Progenitor cell of endocrine pancreas (in vitro differentiated cells): ENCODE measurements at places on chromosomes 11 and 22. TPM values are rescaled to one million over a fixed set of nuclear protein-coding genes. Genes with fewer than 3 reads are reported as not detected.
A peak's percentile ranks its signal among the peaks of the same experiment; 100 is the strongest.

DNA sequence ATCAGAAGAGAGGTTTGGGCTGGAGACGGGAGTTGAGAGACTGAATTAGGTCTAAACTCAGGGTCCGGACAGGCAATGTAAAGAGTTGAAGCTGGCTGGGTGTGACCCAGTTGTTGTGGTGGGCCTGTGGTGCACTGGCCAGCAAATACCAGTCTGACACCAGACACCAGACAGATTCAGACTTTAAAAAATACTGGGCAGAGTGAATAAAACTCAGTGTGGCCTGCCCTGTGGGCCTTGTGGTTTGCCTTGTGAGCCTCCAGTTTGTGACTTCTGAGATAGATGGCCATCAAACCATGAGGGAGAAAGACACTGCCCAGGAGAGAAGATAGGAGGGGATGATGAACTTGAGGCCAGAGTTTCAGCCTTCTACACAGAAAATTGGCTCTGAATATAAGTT lies 25.8 kb downstream of the RCN1 start:
- DNase-seq = no peak

- DNase-seq = no peak
These were observed 13.1 kb downstream of the MED19 start for GRCh38 chr11:57698843-57699365.

DNA sequence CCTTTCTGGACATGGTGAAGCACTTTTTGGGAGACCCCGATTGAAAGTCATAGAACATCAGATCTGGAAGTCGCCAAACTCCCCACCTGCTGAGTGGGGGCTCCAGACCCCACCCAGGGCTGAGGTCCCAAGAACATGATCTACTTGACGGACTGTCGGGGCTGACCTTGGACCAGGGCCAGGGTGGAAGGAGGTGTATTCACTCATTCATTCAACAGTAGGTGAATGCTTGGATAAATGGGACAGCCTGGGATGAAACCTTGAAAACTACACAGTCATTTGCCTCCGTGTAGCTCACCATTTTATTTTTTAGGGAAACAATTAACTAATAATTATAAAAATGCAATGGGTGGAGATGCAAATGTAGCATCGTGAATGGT lies 629.0 kb downstream of the BRD1 start:
- peak; percentile 4 for DNase-seq

GRCh38 chr11:7031471-7031871 lies 11.2 kb downstream of the NLRP14 start:
- DNase-seq = no peak

The TIMP3 gene
- total RNA-seq = 2.4 and 3.2 TPM in 2 replicates

- DNase-seq = no peak
These were observed 713.1 kb upstream of the ARHGAP42 start for GRCh38 chr11:99973993-99974392.

The CNIH2 gene
- total RNA-seq = 21.3 and 21.7 TPM in 2 replicates

DNA sequence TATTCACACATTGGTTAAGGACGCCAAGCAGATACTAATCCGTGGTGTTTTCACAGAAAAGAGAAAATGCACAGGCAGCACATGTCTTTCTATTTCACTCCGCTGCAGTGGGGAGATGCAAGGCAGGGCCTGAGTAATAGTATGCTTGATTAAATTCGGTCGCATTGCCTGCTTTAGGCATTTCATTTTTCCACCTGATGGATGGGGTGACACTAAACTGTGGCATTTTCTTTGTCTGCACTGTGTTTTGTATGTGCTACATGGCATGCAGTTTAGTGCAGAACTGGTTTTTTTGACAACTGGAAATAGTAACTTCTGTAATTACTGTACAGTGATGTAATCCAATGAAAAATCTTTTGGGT lies 94.9 kb downstream of the SLC17A6 start:
- no peak for DNase-seq

The RIC3 gene
- total RNA-seq = 23.1 and 23.4 TPM in 2 replicates

GRCh38 chr11:44315947-44316658 lies 6.2 kb upstream of the ALX4 start:
- DNase-seq = no peak

- no peak for DNase-seq
These were observed 38.3 kb upstream of the RAB1B start for GRCh38 chr11:66230156-66230555.

DNA sequence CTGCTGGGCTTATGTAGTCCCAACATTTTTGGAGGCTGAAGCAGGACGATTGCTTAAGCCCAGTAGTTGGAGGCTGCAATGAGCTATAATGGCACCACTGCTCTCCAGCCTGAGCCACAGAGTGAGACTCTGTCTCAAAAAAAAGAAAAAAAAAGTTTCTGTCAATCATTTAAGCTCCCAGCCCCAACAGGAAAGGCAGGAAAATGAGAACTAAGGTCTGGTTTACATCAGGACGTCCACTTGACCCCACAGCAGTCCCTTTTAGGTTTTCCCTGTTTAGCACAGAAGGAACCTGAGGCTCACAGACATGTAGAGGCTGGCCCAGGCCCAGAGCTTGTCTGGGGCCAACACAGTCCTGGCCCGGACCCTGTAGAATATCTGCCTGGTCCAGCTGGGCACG lies 9.2 kb upstream of the TTLL1 start:
- no peak for DNase-seq

- DNase-seq = no peak
These were observed 10.6 kb downstream of the TMEM184B start for GRCh38 chr22:38262051-38262795.

DNA sequence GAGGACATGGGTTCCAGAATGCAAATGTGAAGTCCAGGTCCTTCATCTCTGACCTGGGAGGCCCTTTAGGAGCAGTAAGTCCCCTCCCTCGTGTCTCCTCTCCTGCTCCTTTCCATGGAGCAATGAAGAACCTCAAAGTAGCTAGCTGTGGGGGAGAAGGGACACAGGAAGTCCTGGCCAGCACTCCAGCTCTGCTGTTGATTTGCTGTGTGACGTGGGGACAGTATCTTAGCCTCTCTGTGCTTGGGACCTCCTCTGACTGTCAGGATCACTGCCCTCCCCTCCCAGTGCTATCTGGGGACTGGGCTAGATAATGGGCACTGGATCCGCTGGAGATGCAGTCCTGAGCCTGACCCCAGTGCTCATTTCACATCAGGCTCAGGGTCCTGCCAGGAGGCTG lies 1.1 kb upstream of the APOBEC3H start:
- DNase-seq = no peak
